Posterior cingulate gyrus (tissue), 11 donors: ENCODE measurements at places on chromosomes 3 and 15.
A peak's percentile ranks its signal among the peaks of the same experiment; 100 is the strongest.

DNA sequence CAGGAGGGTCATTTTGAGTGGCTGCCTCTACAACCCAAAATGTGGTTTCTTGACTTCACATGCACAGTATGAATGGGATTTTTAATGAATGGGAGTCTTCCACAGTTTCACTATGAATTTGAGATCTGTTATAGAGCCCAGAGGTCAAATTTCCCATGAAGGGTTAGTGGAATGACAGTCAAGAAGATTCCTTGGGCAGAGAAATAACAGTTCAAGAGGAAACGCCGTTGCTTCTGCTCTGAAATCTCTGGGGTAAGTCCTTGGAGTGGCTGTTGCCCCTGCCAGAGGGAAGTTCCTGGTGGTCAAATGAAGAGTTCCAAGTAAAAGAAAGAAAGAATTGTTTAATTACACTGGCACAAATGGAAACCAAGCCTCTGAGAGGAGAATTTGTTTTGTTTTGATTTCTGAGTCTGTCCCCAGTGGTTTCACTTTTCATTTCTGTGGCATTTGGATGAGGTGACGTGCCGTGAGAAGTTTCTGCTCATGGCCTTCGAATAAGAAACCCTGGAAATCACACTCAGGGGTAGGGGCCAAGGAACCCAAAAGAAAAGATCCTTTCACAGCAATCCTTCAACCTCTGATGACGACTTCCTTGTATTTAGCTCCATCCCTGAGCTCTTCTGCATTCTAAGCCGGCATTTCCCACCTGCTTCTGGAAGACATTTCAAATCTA lies 77.5 kb upstream of the IL12A start:
- DNase-seq = no peak

- no peak for DNase-seq
Measured at GRCh38 chr3:73868688-73869315, 244.1 kb upstream of the PDZRN3 start.

GRCh38 chr15:75809986-75810750 lies 33.1 kb upstream of the UBE2Q2 start:
- no peak for DNase-seq

GRCh38 chr3:42198709-42199108 lies 67.3 kb downstream of the CCK start:
- no peak for DNase-seq

DNA sequence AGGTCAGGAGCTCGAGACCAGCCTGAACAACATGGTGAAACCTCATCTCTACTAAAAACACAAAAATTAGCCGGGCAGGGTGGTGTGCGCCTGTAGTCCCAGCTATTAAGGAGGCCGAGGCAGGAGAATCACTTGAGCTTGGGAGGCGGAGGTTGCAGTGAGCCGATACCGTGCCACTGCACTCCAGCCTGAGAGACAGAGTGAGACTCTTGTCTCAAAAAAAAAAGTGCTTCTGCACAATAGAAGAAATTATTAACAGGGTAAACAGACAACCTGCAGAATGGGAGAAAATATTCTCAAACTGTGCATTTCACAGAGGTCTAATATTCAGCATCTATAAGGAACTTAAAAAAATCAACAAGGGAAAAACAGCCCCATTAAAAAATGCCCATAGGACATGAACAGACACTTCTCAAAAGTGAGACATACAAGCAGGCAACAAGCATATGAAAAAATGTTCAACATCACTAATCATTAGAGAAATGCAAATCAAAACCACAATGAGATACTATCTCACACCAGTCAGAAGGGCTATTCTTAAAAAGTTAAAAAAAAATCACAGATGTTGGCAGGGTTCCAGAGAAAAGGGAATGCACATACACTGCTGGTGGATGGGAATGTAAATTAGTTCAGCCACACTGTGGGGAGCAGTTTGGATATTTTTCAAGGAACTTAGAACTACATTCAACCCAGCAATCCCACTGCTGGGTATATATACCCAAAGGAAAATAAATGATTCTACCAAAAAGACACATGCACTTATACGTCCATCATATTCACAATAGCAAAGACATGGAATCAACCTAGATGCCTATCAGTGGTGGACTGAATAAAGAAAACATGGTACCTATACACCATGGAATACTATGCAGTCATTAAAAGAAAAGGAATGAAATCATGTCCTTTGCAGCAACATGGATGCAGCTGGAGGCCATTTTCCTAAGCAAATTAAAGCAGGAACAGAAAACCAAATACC lies 75.5 kb downstream of the MSL2 start:
- DNase-seq = no peak

DNA sequence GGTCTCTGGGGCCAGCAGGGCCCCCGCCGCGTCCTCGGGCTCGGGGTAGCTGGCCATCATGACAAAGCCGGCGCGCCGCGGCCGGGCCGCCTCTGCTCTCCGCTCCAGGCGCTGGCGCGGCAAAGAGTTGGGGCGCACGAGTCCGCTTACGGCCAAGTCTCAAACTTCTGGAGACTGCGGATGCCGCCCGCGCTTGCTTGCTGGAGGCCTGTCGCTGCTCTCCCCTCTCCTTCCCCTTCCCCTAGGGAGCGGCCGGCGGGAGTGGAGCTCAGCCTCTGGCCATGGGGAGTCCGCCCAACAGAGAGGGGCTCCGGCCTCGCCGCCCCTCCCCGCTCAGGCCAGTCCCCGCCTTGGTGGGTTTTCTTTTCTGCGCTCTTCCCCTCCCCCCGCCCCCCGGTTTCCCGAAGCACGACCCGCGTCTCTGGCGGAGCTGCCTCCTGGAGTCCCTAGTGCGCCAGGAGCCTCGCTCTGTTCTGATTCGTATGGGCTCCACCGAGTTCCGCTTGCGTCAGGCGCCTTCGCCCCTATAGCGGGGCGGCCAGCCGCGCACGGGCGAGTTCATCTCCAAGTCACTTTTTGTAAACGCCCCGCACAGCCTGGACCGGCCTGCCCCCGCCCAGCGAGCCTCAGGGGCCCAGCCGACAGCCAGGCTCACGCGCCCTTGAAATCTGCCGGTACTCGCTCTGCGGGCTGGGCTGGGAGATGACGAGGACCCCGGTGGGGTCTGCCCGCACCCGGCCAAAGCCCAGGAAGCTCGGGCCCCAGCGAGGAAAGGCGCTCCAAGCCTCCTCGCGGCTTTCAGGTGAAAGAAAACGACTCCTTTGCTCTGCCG lies at the start of the genes FOXL2 and FOXL2NB:
Gene FOXL2, minus strand, starts transcription at position 475 of the 832 bp plus-strand sequence. Its CDS starts 415 bp downstream, at position 60.
Gene FOXL2NB, plus strand, starts transcription at position 555 of the 832 bp plus-strand sequence. Its CDS starts 148 bp downstream, at position 703.
- DNase-seq = no peak

DNA sequence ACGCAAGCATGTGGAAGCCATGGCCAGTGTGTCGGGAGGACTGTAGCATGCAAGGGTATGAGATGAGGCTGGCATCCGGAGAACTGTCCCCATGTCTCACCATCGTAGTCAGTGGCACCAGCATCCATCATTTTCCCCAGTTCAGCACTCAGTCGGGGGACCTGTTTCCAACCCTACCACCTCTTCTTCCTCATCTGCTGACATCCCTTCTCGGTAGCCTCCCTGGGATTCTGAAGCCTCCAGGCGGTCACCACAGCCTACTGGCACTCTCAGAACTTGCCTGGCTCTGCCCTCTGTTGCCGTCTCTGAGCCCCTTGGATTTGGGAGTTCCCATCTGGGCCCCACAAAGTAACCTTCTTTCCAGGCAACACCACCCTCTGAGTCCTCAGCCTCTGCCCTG lies 131.1 kb upstream of the ABHD17C start:
- no peak for DNase-seq

GRCh38 chr3:104717828-104718196 lies 648.9 kb upstream of the ALCAM start:
- no peak for DNase-seq

- DNase-seq = no peak
Measured at GRCh38 chr3:184068344-184068743, 15.5 kb downstream of the HTR3C start.

DNA sequence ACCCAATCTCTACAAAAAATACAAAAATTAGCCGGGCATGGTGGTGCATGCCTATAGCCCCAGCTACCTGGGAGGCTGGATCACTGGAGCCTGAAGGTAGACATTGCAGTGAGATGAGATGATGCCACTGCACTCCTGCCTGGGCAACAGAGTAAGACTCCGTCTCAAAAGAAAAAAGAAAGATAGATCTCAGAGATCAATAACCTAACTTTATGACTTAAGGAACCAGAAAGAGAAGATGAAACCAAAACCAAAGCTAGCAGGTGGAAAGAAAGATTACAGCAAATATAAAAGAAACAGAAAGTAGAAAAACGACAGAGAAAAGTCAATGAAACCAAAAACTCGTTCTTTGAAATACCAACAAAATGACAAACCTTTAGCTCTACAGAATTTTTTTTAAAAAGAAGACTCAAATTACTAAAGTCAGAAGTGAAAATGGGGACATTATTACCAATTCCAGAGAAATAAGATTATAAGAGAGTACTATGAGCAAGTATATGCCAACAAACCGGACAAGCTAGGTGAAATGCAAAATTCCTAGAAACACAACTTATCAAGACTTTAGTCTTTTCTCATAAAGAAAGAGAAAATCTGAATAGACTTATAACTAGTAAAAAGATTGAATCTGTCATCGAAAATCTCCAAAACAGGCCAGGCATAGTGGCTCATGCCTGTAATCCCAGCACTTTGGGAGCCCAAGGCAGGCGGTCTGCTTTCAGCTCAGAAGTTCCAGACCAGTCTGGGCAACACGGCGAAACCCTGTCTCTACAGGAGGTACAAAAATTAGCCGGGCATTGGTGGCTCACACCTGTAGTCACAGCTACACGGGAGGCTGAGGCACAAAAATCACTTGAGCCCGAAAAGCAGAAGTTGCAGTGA lies 35.0 kb downstream of the ACAP2 start:
- no peak for DNase-seq

DNA sequence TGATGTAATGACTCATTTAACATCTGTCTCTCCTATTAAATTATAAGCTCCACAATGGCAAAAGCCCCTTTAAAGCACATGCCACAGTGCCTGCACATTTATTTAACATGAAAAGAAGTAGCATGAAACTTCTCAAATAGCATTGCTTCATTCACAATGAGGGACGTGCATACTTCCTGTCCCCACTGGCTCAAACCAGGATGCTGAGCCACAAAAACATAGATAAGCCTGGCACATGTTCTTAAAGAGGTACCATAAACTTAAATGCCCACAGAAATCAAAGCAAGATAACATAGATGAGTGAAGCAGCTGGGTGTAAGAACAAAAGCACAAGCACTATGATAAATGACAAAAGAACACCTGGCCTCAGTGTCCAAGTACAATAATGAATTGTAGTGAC lies 3.8 kb downstream of the TP53BP1 start:
- DNase-seq = no peak

DNA sequence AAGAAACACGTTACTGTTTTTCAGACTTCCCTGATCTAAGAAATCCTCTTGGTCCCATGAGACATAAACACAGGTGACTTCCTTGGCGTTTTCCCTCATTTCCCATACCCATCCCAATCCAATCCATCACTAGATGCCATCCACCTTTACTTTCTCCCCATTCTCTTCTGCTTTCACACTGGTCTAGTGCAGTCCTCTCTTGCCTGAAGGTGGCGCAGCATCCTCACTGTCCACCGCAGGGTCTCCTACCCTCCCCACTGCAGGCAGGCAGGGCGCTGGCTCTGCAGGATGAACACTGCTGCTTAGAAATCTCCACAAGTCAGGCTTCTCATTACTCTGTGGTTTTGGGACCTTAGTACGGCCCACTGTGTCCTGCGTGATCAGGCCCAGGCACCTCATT lies 58.2 kb downstream of the RAB7A start:
- peak; percentile 89 for DNase-seq

DNA sequence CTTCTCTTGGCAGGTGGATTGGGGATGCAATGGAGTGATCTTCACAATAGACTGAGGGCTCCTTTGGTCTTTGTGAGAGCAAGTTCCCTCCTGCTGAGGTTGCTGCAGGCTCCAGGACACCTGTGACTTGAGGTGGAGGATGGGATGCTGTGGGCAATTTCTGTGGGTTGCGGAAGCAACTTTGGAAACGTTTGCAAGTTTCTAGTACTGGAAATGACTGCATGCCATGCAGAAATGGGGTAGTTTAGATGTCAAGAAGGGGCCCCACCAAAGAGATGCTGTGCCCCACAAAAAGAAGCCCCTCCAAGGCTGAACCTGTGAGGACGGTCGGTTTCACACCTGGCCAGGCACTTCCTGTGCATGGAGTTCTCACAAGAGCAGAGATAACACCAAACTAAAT lies 80.4 kb upstream of the XCR1 start:
- no peak for DNase-seq

- no peak for DNase-seq
Measured at GRCh38 chr3:112817797-112818196, 28.9 kb downstream of the CD200R1L start.

DNA sequence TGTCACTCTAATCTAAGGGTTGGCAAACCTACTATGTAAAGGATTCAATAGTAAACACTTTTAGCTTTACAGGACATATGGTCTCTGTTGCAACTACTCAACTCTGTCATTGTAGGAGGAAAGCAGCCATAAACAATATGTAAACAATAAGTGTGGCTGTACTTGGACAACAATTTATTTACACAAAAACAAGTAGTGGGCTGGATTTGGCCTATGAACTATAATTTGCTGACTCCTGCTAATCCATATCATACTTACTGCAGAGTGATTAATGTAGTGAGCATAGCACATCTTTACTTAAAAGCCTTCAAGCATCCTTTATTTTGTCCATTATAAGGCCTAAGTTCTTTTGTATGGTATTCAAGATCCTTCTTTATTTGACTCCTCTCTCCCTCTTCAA lies 441.9 kb downstream of the ZIC1 start:
- no peak for DNase-seq

- DNase-seq = no peak
Measured at GRCh38 chr3:129665024-129665768, 58.7 kb upstream of the PLXND1 start.

DNA sequence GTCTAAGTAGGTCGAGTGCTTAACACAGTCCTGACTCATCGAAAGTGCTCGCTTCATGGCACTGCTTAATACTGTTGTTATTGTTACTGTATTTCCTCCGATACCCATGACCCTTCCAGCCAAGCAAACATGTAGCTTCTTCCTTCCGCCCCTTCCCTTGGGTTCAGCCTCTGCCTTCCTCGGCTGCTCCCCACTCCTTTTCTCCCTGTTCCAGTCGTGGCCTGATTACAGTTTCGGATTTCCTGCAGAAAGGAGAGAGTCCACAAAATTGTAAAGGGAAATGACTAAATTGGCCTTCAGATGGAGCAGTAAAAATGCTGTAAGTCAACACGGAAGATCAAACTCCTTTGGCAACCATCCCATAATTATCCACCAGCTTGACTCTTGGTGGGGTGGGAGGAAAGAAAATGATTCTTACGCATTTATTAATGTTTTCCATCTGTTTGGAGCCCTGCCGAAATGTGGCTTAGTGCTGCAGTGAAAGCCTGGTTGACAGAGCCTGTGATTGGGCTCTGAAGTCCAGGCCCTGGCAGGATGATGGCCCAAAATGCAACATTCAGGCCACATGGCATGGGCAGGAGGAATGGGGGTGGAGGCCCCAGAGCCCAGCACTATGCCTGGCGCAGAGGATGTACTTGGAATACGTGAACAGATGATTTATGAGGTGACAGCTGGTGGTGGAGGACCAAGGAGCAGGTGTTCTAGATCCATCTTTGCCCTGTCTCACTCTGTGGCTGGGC lies 37.6 kb downstream of the FAM3D start:
- DNase-seq = no peak
